ENCODE measurements at places on chromosomes 7 and 10. TPM values are rescaled to one million over a fixed set of nuclear protein-coding genes. Genes with fewer than 3 reads are reported as not detected.

GRCh38 chr10:79351332-79351731 lies 4.1 kb downstream of the PPIF start:
- no peak for DNase-seq

DNA sequence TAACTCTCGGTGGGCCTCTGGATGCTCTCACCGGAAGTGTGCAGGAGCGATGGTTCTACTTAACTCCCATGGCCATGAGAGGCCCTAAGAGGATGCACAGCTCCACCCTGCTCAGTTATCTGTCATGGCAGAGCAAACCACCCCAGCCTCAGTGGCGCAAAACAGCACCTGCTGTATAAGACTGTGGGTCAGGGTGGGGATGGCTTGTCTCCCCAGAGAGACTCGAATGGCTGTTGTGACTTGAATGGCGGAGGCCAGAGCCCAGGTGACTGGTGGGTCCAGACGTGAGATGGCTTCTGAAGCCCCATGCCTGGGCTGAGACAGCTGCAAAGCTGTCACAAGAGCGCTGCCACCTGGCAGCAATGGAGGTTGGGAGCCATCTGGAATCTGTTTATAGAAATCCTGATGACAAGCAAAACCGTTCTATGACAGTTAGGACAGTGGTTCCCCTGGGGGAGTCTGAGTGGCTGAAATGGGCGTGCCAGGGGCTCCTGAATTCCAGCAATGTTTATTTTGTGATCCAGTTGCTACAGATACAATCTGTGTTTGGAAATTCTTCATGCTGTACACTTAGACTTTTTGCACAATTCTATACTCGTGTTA lies 490.5 kb downstream of the TCERG1L start:
- DNase-seq: no peak

DNA sequence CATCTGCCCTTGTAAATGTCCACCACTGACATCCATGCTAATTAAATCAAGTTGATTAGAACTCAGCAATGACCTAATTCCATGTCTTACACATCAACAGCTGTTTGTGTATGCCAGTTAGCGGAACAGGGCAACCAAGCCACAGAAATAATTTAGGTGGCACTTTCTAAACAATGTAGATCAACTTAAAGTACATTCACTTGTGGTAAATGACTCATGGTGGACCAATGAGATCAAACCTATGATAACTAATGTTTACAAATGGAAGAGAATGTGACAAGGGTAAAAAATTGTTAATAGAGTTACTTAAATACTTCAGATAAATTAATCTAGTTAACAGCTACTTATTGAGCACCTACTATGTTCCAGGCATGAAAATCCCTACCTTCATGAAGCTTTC lies 63.1 kb upstream of the ICA1 start:
- no peak for DNase-seq

DNA sequence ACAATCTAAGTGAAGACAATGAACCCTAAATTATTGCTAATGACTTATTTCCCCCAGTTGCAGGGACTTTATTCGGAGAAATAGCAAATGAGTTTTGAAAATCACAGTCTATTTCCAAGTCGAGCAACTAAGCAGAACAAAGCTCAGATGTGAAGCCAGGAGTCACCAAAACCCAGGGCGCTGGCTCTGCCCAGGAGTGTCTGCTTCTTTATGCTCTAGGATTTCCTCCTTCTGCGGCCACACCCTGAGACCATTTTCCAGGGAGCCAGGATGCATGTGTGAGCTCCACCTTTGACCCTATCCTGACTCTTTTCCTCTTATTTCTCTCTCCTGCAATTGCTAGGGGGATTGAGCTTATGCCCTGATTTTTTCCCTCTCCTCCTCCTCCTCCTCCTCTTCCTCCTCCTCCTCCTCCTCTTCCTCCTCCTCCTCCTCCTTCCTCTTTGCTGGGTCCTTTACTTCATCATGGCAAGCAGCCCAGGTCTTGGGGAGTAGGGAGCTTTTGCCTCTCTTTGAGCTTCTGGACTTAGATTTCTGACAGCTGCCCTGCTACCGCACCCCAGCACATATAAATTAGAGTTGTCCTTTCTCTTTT lies 234.4 kb downstream of the ARL4A start:
- no peak for DNase-seq

GRCh38 chr7:24932815-24933214 lies 47.2 kb downstream of the OSBPL3 start:
- DNase-seq: peak; percentile 32

- no peak for DNase-seq
Observed at GRCh38 chr10:72852508-72852907, 41.0 kb upstream of the OIT3 start.

Gene AOC1
- 0.62 TPM for total RNA-seq
